Stimulated activated CD8-positive, alpha-beta memory T cell treated with anti-CD3 and anti-CD28 coated beads, Interleukin-7, amount 100 ng/mL, for 4 hours (primary cell): ENCODE measurements at places on chromosomes 1 and 21.
A peak's percentile ranks its signal among the peaks of the same experiment; 100 is the strongest.

DNA sequence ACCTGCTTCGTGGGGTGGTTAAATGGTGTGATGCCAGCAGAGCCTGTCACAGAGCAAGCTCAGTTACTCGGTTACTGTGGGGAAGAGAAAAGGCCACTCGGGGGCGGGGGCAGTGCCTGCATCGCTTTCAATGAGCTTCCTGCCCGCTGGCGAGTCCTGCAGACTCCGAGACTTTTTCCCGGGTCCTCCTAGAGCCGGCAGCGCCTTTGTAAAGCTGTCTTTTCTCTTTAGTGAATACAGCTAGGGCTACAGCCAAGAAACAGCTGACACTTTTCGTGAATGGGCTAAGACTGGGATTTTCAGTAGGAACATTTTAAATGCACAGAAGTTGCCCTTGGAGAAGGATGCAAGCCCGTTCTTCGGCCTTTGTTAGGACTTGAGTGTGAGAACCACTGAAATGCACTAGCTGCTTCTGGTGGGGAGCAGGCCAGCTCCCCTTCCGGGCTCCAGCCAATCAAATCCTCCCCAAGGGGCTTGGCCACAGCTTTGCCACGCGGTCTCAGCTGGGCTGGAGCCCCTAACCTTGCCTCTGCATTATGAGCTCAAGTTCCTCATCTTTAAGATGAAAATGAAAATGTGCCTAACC lies 23.4 kb upstream of the EFHD2 start:
- DNase-seq, result no peak

GRCh38 chr1:233675893-233676292 lies 62.0 kb downstream of the KCNK1 start:
- no peak for DNase-seq

DNA sequence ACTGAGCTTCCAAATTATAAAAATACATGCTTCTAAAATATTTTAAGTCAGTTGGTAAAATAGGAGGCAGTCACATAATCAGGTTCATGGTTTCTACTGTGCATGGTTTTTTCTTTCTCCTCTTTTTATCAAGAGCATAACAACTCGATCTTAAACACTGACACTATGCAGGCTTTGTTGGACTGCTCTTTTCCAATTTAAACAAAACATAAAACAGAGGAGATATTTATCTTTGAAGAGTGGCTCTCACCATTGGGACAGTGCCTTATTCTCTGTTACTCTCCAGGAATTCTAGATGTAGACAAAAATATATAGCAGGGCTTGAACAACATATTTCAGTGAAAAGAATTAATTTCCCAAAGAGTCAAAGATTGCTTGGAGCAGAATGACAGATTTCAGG lies 883.5 kb upstream of the ADGRL2 start:
- DNase-seq, result no peak

DNA sequence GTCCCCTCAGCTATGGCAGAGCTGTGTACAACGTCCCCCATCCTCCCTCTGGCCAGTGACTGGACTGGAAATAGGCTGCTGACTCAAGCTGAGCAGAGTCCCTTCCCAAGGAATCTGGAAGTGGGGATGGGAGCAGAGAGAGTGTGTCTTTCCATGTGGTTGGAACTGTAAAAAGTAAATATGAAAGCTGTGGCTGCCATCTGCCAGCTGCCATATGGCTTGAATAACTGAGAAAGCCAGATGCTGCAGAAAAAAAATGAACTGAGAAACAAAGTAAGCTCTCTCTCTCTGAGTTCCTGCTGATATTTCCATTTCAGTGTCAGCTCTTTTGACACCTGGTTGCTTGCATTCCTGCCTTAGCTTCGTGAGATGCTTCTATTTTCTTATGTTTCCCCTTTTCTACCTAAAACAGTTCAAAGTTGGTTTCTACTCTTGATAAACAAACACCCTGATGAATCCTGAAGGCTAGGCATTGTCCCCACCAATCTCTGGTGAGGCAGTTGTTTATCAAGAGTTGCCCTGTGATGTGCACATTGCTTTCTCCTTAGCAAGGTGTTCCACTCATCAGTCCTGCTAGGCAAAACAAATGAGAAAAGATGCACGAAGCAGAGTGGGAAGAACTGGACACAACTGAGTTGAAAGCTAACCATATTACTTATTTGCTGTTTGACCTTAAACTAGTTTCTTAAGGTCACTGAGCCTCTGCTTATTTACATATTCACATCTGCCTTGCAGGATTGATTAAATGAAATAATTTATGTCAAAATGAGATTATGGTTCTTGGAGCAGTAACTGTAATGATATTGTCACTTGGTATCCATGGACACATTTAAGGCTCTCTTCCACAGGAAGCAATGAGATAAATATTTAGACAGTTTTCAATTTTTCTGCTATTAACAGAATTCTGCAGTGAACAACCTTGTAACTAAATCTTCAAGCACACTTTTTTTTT lies 16.6 kb upstream of the DR1 start:
- DNase-seq, result no peak

GRCh38 chr1:30525971-30526651 lies 197.3 kb downstream of the MATN1 start:
- DNase-seq, result no peak

GRCh38 chr1:11334261-11334804 lies 61.3 kb downstream of the UBIAD1 start:
- DNase-seq, result no peak

GRCh38 chr1:68346188-68346808 lies 103.5 kb downstream of the RPE65 start:
- no peak for DNase-seq

DNA sequence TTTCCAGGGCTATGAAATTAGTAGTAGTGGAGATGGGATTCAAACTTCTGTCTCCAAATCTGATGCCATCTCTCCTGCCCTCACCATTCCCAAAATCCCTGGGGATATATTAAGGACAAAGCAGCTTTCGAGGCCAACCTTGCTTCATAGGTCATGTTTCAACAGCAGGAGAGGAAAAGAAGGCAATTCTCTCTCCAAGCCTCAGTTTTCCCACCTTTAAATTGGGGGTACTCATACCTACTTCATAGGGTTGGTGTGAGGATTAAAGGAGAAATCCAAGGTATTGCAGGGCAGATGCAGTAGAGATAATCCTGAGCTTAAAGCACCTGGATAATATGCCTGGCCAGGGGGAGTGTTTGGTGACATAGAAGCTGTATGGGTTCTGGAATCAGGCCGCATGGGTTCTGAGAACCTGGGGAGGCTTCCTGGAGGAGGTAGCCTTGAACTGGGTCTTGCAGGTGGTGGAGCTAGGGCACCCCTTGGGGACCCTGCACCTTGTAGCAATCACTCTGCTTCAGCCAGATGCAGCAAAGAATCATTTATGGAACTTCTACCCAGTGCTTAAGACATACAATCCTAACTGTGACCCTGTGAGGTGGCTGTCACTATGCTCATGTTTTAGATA lies 10.7 kb upstream of the IFFO2 start:
- no peak for DNase-seq

DNA sequence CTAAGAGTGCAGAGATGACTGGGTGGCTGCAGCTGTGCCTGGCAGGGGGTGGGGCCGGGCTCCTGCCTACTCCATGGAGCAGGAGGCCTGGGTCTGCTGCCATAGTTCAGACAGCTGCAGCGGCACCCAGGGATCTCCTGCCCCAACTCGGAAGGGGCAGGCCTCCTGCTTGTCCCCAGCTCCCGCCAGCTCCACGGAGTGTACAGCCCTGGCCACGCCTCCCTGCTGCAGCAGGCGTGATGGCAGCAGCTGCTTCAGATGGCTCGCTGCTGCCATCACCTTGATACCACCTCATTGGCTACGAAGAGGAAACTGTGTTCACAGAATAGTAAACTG lies 35.9 kb downstream of the ACTL8 start:
- DNase-seq, result no peak

DNA sequence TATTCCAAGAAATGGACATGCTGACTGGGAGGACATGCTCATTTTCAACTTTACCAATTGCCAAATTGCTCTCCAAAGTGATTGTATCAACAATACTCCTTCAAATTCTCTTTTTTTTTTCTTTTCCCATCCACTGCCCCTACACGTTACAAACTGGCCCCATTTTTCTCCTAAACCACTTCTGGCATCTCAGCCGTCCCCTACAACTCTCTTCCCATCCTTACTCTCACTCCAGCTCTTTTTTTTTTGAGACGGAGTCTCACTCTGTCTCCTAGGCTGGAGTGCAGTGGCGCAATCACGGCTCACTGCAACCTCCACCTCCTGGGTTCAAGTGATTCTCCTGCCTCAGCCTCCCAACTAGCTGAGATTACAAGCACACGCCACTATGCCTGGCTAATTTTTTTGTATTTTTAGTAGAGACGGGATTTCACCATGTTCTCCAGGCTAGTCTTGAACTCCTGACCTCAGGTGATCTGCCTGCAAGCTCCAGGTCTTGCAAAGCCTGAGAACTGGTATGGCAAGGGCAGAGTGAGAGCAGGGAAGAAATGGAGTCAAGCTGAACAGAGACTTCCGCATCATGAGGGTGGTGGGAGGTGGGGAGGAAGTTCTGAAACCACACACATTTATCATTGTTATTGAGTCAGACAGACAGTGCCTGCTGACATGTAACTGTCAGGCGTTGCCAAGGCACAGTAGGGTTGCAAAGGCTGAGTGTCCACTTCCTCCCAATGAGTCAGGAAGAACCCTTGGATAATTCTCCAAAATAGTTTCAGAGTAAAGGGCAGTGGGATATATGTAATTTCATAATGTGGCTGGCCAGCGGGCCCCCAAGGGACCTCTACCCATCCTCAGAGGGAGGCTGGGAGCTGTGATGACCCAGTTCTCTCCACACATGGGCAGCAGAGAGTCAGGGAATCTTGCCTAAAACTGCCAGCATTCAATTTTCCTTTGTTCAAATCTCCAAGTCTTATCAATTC lies 17.4 kb downstream of the CELA3A start:
- peak; percentile 46 for DNase-seq
